ENCODE measurements at places on chromosomes 2 and 18.

GRCh38 chr18:47283476-47283875, 32.0 kb upstream of the SKOR2 start:
- no peak for DNase-seq

DNA sequence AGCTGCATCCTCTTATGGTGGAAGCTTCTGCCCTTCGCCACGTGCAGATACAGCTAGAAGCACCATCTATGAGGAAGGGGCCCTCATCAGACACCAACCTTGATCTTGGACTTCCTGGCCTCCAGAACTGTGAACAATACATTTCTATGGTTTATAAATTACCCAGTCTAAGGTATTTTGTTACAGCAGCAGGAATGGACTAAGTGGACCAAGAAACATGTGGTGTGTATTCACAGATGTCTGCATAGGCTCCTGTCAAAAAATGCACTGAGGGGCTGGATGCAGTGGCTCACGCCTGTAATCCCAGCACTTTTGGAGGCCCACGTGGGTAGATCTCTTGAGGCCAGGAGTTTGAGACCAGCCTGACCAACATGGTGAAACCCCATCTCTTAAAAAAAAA, 57.5 kb downstream of the STPG4 start:
- no peak for DNase-seq

- no peak for DNase-seq
Measured at GRCh38 chr18:44781886-44782285, 101.2 kb downstream of the SETBP1 start.

- no peak for DNase-seq
Measured at GRCh38 chr2:207463433-207463832, 66.3 kb upstream of the CREB1 start.
